Right hindlimb (tissue), 1 donor: ENCODE measurements at places on chromosomes 1 and 21.

- no peak for DNase-seq
Observed at GRCh38 chr1:65541161-65541560, 120.7 kb downstream of the LEPR start.

GRCh38 chr21:43578677-43579303 is 80.5 kb downstream of the HSF2BP start:
- DNase-seq = no peak

DNA sequence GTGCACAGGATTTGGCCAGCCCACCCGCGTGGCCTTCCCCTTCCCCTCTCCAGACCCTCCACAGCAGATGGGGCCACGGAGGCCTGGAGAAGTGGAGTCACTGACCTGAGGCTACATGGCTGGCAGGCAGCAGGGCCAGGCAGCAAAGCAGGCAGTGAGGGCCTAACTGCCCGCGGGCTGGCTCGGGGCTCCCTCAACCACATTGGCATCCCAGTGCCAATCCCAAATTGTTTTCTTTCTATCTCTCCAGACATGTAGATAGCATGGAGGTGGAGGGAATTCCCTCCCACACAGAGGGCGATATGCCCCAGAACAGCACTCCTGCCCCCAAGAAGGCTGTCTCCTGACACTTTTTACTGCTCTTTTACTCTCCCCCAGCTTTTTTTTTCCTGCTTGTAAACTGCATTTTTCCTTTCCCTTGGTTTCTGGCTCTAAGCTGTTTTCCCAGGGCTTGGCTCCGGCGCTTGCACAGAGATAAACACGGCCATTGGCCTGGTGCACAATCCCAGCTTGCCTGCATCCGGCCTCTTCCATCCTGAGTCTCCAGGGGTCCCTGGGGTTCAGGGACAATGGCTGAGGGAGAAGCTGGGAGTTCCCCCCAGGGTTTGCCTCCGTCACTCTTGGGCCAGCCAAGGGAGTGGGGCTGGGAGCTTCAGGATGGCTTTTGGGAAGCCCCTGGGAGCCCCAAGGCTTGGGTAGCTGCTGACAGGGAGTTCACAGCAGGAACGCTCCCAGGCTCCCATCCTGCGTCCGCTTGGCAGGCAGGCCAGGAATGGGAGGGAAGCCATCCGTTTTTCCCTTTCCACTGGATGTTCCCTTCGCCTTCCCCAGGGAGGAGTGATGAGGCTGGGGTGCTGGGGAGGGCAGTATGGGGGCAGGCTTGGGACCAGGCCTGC is 7.0 kb downstream of the EPHX1 start:
- peak; percentile 75 for DNase-seq

DNA sequence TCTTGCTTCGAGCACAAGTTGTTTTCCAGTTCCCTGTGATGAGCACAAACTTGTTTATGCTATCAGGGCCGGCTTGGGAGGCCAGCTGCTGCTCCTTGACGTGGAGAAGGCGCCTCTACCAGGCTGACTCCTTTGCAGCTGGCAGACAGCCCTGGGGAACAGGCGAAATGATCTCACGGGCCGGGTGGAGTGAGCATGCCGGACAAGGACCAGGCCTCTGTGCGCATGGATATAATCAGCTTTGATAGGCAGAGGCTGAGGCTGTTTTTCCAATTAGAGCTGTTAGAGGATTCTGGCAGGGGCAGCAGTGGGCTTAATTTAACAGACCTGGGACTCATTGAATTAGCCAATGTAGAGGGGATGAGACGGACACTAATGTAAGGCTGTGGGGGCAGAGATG is 38.9 kb downstream of the FAM163A start:
- DNase-seq = peak; percentile 29

DNA sequence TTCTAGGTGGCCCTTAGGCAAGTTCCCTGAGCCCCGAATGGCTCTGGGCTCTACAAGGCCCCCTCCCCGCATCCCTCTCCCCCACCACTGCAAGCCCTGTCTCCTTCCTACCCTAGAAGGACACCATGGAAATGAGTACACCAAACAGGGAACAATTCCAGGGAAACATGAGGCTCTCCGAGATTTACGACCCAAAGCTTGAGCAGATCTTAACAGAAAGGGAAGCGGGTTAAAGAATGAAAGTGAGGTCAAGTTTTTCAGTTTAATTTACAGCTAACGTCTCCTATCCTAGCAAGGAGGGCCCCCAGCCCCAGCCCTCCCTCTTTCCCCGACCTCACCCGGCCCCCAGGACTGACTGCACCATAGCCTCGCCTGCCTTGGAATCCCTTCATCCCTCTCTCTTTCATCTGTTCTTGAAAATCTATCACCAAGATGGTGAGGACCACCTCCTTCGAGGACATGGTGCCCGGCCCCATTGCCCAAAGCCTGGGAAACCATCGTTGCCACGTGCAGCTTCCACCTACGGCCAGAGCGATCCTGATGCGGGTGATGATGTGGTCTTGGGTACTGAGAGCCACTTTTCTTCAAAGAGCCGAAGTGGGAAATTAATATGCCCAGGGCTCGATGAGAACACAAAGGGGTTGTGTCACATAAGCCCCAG is 30.5 kb downstream of the SIM2 start:
- DNase-seq = no peak
